ENCODE measurements at places on chromosomes 7 and 10.

- DNase-seq: no peak
Measured at GRCh38 chr7:114182837-114183236, 231.8 kb upstream of the FOXP2 start.

GRCh38 chr7:27124096-27124901 lies 6.3 kb downstream of the HOXA4 start:
- DNase-seq: peak; percentile 61

DNA sequence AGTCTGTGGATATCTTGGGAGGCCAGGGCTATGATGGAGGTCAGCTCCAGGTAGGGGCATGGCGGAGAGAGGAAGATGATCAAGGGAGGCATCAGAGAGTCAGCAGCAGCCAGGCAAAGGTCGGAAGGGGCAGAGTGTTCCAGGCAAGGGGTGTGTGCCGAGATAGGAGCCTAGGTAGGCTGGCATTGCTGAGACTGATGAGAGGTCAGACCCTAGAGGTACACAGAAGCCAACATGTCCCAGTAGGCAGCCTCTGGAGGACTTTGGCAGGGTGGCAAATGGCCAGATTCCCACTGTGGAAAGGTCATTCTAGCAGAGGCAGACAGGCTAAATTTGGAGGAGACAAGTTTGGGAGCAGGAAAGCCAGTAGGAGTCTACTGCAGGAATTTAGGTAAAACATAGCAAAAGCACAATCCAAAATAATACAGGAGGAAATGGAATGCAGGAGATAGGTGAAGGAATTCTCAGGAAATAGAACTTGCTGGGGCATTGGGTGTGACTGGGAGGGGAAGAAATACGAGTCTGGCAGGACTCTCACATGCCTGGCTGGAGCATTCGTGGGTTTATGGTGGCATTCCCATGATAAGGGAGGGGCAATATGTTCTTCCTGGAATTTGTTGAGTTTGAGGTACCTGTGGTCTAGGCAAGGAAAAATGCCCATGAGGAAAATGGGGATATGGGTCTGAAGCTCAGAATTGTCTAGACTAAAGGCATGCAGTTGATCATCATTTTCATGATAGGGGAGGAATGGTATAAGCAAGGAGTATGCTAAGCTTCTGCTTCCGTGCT lies 25.7 kb downstream of the TMEM176A start:
- no peak for DNase-seq

DNA sequence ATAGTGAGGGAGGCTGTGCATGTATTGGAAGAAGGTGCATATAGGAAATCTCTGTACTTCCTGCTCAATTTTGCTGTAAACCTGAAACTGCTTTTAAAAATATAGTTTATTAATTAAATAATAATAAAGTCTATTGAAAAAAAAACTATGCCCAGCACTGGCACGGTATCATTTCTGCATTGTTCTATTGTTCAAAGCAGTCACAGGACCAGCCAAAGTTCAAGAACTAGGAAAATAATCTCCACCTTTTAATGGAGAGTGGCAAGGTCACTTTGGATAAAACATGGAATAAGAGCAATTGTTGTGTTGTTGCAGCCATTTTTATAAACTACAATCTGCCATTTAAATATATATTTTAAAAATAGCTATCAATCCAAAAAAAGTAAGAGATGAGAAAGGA lies 24.7 kb downstream of the ASAH2 start:
- no peak for DNase-seq

DNA sequence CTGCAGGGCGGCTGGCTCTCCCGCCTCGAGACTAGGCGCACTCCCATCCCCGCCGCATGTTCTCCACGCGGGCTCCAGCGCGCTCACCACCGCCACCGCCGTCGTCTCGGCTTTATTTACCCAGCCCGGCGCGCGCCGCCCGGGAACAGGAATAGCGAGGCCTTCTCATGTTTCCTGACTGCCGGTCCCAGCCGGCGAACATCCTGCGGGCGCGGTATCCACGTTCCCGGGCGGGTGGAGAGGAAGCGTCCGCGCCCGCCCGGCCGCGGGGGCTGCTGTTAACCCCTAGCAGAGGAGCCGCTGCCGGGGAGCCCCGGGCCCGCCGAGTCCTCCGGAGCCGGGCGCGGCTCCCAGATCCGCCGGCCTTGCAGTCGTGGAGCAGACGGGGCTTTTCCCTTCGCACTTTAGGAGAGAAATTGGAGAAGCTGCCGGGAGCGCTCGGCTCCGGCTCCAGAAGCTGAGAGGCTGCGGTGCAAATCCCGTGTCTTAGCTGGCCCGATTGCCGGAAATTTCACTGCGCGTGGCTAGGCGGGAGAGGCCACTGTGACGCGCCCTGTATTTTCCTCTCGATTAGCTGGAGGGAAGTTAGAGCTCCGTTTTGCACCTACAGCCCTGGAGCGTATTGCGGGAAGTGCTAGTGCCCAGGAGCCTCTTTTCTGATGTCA lies at the start of gene MKX:
Gene MKX (minus strand): TSS at position 88 of the 665 bp plus-strand sequence. CDS start 2,404 bp downstream, outside the sequence.
- DNase-seq: no peak

GRCh38 chr10:59588791-59589190 lies 120.9 kb downstream of the SLC16A9 start:
- no peak for DNase-seq

GRCh38 chr10:72250666-72251065 lies 23.1 kb upstream of the DDIT4 start:
- peak; percentile 70 for DNase-seq

DNA sequence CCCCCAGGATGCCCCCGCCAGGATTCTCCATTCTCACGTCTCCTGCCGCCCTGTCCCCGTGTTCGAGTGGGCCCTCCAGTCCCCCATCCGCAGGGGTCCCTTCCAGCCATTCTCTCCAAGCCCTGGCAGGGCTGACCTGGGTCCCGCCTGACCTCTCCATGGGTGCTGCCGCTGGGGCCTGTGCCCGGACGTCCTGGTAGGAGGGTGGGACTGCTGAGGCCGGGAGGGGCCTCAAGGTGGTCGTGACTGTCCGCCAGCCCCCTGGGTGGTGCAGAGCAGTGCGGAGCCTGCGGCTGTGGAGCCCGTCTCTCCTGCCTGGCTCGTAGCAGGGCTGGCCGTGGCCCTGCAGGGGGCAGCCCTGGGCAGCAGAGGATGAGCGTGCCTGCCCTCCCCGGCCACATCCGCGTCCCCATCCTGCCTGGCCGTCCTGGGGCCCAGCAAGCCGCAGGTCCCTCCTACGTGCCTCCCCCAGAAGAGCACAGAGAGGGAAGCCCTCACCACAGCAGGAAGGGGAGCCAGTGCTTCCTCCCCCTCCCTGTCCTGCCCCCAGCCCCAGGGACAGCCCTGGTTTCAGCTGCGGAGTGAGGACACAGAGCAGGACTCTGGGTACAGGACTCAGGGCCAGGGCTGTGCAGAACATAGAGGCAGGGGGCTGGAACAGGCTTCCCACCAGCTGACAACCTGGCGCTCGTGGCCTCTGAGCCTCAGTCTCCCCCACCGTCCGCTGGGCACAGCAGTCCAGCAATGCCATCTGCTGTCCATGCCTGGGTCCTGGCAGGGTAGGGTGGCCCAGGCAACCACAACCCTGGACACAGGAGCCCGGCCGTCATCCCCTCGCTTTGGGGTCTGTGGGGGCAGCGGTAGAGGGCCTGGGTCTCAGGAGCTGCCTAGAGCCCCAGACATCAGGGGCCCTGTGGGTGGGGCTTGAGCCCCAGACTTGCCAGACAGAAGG lies 1.5 kb upstream of the GRIFIN start:
- DNase-seq: peak; percentile 78

DNA sequence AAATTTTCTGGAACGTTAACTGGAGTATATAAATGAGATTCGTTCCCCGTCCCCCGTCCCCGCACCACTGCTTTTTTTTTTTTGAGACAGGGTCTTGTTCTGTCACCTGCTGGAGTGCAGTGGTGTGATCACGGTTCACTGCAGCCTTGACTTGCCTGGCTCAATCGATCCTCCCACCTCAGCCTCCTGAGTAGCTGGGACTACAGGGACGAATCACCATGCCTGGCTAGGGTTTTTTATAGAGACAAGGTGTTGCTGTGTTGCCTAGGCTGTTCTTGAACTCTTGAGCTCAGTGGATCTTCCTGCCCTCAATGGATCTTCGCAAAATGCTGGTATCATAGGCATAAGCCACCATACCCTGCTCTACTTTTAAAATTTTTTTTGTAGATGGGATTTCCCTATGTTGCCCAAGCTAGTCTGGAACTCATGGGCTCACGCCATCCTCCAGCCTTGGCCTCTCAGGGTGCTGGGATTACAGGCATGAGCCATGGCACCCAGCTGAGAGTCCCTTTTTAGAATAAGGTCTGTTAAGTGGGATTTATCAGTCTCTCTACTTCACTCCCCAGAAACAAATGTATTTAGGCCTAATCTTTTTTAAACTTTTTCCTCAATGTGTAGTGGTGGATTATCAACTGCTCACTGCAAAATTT lies 122.9 kb downstream of the LYZL1 start:
- DNase-seq: no peak

- no peak for DNase-seq
Measured at GRCh38 chr7:80775897-80776296, 137.5 kb downstream of the CD36 start.

DNA sequence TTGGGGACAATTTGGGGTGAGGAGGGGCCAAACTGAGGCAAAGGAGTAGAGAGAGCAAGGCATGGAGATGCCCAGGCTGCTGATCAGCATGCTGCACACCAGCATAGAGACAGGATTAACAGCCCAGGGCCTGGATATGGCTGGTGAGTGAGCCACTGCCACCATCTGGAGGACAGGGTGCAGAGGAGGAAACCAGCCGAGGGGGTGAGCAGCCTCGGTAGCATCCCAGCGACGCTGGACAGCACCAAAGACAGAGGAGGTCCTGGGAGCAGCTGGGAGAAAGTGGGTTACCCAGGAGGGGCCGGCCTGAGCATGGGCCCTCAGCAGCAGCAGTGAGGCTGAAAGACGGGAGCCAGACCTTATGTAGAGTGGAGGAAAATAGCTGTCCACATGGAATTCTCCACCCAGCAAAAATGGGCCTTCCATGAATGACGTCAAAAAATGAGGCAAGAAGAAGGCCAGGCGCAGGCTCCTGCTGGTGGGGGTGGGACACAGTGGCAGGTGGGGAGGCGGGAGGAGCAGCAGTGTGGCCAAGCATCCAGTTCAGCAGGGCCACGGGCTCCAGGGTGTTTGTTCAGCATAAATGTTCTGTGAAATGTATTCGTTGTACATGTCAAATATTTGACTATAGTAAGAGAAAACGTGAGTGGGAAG lies 16.7 kb downstream of the RET start:
- DNase-seq: no peak

DNA sequence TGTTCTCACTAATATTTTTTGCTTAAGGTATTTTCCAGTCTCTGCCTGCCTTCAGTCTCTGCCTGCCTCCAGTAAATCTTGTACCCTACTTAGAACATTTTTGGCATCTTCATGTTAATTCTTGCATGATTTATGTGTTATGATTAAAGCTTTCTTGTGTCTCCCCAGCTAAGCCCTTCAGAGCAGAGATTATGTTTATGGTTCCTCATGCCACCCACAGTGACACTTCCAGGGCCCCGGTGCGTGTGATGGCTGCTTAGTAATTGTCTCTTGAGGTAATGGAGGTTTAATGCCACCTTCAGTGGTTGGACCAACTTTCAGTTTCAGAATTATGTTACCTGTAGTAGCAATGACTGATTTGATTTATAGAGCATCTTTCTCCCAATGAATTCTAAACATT lies 70.6 kb upstream of the MET start:
- no peak for DNase-seq

DNA sequence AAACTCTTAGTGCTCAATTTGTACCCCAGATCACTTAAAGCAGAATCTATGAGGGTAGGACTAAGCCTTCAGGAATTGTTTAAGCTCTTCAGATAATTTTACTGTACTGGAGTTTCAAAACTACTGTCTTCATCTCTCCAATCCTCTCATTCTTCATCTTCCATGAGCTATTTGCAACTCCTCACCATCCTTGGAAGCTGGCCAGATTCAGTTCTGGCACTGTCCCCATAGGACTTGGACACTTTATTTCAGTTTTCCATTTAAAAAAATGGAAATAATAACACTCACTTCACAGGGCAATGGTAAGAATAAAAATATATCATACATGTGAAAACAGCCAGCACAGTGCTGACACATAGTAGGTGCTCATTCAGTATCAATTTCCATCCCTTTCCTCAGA lies 74.6 kb downstream of the PPP1R17 start:
- no peak for DNase-seq

DNA sequence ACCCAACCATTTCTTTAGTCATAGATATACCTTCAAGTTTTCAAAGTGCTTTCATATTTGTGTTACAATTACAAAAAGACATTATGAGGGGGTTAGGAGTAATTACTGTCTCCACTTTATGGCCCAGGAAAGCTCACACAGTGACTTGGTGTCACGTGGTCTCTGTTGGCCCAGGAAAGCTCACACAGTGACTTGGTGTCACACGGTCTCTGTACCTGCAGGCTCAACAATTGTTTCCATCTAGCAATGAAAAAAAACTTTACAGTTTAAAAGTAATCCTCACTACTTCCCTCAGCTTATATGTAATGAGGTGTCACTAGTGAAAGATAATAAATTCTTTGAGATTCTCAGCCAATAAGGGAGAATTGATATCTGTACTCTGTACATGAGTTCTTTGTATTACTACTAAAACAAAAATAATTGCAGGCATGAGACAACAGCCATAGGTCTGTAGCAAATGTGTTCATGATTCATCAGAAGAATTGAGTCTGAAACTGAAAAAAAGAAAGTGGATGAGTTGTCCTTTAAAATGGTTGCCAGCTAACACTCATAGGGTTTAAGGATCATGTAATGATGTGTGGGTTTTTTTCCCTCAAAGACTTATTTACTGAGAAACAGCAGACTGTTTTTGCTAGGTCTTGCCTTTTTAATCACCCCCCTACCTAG lies 10.9 kb downstream of the OGDH start:
- no peak for DNase-seq

GRCh38 chr7:146655928-146656797 lies 539.6 kb downstream of the CNTNAP2 start:
- no peak for DNase-seq

- DNase-seq: no peak
Measured at GRCh38 chr7:33040803-33041516, 21.6 kb downstream of the NT5C3A start.

DNA sequence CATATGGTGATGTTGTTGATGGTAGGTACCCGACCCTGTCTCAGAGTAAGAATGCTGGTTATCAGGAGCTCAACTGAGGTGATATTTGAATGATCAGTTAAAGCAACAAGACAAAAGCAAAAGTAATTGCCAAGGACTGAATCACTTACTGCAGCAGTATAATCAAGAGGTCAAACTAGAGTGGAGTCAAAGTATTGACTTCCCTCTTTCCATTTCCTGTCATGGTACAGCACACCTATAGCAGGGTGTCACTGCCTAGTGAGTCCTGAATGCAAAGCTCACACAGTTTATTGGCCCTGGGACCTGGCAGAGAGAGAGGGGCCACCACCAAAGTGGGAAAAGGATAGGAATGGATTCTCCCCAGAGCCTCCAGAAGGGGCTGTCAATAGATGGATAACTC lies 886.1 kb upstream of the SORCS1 start:
- no peak for DNase-seq

Measured in sciatic nerve (tissue), 2 donors.